GF-D8 (cell line): ENCODE measurements at places on chromosomes 16 and 17.

DNA sequence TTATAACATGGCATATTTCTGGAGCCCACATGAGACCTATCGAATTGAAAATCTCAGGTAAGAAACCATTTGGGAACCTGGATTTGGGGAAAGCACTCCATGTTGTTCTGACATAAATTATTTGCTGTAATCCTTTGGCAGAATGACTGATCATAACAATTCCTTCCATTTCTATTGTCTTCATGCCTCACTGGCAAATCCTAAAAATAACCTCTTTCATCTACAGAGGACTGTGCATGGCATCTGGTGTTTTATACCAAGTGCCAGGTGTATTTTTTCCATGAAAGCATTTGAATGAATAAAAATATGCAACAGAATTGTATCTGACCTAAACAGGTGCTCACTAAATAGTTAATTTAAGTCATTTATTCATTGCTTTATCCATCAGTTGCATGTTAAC is 33.7 kb upstream of the COQ7 start:
- DNase-seq: no peak

- DNase-seq: no peak
Observed at GRCh38 chr16:4561596-4561995, 5.5 kb downstream of the C16orf96 start.

DNA sequence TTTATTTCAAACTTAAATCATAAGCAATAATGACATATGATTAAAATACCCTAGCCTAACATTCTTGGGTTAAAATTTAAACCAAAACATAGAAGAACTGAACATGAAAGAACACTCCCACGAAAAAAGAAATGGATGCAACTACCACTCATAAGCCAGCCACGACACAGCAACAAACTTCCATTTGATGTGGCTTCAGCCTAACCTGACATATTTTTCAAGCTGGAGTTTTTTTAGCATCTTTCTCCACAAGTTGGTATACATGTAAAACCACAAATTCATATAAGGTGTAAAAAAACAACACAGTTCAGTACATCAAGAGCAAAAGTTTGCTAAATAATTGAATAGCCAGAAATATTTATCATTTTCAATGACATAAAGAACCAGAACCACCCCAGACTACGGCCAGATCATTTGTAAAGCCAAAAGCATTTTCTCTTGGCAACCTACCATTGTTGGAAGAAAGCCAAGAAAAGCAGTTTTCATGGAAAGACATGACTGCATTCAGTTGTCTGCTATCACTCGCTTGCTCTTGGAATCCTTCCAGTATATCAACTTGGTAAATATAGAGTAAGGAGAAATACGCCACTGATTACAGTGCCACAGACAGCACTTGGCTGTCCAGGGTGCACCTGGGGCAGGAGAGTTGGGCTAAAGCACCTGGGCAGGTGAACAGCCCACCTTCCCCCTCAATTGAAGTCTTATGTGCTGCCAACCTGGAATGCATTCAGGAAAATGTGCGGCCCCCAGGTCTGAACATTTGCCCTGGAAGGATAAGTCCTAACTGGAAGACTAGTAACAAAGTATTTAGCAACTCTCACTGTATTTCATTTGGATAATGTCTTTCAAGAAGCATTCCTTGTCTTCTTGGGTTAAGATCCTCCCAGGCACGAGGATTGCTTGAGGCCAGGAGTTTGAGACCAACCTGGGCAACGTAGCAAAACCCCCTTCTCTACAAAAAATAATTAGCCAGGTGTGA is 60.5 kb downstream of the CREBBP start:
- no peak for DNase-seq

- no peak for DNase-seq
Observed at GRCh38 chr16:73383195-73383987, 335.5 kb upstream of the ZFHX3 start.

DNA sequence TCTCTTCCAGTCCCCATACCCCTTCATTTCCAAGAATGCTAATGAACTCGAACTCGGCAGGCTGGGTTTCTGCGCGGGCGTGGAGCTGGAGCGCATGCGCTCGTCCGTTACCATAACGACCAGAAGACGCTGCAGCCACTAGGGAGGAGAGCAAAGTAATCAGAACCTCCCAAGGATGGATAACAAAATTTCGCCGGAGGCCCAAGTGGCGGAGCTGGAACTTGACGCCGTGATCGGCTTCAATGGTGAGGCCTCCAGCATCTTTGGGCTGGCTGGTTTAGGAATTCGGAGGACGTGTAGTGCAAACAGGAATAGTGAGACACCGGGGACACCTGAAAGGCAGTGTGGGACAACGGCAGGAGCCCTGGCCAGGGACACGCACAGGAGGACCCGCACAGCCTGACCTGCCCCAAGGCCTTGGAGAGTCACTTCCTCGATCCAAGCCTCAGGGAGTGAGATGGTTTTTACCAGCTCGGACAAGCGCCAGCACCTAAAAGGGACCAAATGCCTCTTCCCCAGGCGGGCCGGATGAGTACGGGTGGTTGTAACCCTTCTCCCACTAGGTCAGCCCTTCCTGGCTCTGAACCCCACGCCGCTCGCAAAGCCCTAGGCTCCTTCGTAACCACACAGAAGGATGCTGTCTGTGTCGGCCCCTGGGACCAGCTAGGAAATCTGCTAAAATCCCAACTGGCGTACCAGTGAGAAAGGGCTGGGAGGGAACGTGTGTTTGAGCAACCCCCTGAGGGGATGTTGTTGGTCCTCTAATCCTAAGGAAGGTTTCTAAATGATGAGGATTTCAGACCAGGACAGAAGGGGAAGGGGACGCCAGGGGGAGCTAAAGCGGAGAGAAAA is at the start of gene CFAP52:
Gene CFAP52, plus strand, starts transcription at position 122 of the 852 bp plus-strand sequence. Its CDS starts 54 bp downstream, at position 176.
- DNase-seq: peak; percentile 18

GRCh38 chr17:61806936-61807335 is 56.4 kb downstream of the BRIP1 start:
- no peak for DNase-seq

- no peak for DNase-seq
Observed at GRCh38 chr16:23453338-23454052, 506 bp upstream of the COG7 start.

DNA sequence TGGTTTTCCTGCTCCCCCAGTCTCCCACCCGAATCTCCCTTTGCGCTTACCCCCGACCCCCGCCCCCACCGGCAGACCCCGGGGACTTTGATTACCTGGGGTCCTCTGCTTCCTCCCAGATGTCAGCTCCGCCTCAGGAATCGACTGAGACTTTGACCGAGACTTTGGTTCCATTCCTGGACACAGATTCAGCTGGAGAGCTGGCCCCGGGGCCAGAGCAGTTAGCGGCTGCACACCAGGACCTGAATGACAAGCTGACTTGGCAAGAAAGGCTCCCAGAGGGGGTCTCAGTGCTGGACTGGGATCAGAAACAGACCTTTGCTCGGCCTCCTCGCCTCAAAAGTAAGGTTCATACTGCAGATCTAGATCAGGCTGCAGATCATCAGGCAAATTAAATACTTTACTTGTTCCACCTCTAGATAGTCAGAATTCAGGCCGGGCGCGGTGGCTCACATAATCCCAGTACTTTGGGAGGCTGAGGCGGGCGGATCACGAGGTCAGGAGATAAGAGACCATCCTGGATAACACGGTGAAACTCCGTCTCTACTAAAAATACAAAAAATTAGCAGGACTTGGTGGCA is 60.3 kb upstream of the FBXO47 start:
- DNase-seq: no peak

- DNase-seq: no peak
Observed at GRCh38 chr16:56198755-56199114, 7.4 kb downstream of the GNAO1 start.

DNA sequence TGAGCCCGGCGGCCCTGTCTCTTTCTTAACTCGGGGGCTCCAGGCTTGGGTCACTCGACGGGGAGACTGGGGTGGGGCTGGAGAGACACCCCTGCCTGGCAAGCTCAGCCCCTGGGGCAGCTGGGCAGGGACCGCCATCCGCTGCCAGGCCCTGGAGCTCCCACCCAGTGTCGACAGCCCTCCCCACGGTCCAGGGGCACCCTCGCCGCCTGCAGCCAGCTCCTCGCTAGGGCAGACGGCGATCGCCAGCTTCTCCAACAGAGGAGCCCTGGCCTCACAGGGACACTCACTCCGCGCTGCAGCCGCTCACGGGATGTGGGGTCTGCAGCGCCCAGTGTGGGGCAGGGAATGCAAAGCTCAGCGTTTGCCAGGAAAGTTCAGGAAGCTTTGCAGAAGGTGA is 16.0 kb upstream of the APRT start:
- DNase-seq: no peak

DNA sequence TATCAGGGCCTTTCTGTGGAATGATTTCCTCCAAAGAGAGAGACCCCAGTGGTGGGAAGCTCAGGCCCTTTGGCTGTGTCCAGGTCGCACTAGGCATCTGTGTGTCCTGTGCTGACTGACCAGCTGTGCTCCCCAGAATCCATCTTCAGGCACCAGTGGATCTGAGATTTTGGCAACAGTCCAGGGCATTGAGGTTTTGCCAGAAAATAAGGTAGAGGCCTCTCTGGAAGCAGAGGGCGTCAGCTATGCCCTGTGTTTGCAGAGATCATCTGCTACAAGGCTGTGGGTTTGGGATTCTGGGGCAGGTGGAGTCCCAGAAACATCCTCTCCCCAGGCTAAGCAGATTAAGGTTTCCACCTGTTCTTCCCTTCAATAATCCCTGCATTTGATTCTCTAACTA is 57.5 kb upstream of the TOB1 start:
- DNase-seq: no peak

DNA sequence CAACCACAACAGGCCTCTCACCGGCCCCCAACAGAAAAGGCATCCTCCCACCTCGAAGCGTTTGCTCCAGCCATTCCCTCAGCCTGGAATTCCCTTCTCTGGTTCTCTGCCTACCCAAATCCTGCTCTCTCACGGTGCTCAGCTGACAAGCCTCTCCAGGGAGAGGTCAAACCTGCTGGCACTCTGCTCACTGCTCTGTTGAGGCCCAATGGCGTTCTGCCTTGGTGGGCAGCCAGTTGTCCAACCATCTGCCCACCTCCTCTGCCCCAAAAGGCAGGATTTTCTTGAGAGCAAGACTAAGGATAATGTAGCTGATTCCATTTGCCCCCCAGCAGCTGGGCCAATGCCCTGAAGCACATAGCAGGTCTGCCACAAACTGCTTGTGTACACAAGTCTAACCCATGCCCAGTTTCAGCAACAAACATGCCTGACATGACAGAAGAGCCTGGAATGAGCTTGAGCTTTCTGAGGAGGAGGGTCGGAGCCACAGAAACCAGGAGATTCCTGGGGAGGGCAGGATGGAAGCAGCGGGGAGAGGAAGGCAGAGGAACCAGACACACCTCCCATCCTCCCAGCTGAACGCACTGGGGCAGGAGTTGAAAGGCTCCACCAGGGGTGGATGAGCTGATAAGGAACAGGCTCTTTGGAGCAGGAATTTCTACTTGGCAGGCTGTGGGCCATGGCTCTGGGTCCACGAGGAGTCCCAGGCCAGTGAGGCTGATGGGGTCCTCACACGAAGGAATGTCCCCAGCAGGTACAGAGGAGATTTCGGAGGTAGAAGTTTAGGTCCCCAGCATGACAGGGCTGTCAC is 23.9 kb downstream of the ARHGAP27 start:
- DNase-seq: no peak

DNA sequence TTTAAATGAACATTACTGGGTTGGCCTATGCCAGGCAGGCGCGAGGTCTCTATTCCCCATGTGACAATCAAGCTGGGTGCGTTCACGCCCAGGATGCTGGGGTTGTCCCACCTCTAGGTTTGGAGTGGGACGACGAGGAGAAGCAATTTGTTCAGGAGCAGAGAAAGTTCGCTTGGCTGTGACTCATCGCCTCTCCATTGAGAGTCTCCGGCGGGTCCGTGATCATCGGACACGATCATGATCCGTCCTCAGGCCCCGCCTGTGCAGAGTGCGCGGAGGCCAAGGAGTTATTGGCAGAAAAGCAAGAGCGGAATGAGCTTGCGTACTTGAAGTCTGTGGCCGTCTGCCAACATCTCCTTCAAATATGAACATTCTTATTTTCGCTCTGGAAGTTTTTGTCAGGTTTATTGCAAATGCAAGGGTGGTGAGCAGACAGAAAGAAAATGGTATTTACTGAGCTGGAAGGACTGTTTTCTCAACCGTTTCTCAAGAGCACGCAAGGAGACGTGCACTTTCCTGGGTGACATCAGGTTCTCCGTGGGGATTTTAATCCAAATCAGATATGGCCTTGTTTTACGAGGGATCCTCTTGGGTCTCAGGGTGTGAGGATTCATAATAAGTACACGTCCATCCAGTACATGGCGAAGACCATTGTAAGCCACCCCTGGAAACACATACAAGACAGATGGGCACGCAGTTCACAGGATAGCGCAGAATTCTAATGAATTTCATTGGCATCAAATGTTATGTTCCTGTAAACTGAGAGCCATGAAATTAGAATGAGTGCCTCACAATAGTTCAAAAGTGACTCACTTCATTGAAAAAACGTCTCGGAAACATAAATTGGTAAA is 70.1 kb upstream of the CREBBP start:
- no peak for DNase-seq

DNA sequence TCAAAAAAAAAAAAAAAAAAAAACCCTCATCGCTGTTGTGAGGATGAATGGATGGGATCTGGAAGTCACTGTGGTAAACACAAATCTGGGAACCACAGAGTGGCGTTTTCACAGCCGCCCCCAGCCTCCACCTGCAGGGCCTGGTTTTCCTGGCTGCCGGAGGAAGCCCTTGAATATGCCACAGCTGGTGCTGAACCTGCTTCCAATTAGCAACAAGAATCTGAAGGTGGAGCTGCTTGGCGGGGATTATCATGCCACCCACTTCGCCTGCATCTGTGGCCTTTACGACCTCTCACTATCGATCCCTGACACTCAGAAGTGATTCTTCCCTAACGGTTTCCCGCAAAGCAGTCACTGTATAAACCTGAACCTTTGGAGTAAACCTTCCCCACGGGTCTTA is 16.1 kb downstream of the MRM3 start:
- no peak for DNase-seq

GRCh38 chr16:29745853-29746345 is at the start of gene C16orf54:
Gene C16orf54, minus strand, starts transcription at chr16:29745990. Its CDS starts 1,039 bp downstream, at chr16:29744951.
- peak; percentile 97 for DNase-seq

DNA sequence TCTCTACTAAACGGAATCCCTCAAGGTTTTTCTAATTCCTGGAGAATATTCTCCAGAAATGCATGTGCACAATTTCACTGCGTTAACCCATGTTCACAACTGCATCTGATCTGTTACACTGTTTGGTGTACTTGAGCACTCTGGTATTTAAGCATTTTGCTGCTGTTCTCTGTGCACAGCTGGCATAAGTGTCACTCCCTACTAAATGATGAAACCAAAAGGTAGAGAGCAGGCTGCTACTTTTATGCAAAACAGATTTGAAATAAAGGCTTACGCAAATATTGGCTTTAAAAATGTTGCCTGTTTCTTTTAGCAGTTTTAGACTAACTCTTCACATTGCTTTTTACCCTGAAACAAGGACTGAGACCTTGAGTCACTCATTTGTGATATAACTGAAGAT is 41.7 kb downstream of the ESRP2 start:
- DNase-seq: no peak

DNA sequence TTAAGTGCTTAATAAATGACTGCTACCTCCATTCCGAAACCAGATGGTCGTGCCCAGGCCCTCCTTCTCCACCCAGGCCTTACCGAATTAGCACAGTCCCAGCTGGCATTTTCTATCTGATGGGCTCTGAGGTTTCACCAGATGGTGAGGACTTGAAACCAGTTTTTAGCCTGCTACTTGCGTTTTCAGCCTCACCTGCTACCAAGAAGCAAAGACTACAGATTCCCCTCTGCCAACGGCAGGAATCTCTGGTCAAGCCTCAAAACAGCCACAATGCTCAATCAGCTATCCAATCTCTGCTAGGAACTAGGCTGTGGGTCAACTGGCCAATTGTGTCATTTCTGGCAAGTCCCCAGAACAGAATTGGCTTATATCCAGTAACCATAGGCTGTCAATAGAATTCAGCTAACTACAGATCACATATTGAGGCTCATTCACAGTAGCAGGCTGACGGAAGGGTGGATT is 11.7 kb downstream of the PECAM1 start:
- no peak for DNase-seq

GRCh38 chr17:76734080-76734840 is 2.9 kb downstream of the SRSF2 start:
- DNase-seq: peak; percentile 49
